ENCODE measurements at places on chromosomes 7 and 10.

- DNase-seq, result no peak
Measured at GRCh38 chr10:92470026-92470425, 103.9 kb downstream of the IDE start.

DNA sequence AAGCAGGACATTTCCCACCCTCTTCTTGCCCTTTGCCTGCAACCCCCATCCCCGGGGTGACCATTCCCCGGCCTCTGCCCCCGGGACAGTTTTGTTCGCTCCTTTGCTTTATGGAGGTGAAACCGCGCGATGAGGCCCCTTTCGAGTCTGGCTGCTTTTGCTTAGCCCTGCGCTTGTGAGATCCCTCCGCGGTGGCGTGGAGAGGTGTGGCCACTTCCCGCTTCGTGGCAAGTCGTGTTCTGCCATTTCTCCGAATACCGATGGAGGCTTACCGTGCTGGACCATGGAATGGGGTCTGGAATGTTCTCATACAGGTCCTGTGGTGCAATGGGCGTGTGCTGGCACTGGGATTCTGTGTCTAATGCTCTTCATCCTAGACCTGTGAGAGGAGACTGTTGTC lies 106.7 kb downstream of the LHPP start:
- DNase-seq, result no peak

GRCh38 chr7:141837683-141838082 lies 3.6 kb downstream of the PRSS37 start:
- DNase-seq, result no peak

DNA sequence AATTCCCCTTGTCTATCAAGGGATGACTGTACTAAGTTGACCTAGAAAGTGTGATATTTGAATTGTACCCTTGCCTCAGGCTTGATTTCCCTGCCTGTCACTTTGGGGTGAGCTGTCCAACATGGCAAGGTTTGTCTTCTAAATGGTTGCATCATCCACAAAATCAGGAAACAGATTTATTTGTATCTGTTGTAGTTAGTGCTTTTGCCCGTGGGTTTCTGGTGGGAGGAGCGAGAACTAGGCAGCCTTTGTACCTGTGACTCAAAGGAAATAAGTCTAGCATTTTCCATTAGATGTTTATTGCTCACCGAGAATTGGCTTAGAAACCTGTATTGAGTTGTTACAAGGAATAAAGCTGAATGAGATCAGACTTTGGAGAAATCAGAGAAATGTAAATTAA lies 650.8 kb downstream of the LRMDA start:
- DNase-seq, result no peak

- no peak for DNase-seq
Measured at GRCh38 chr7:142784096-142784495, 13.3 kb downstream of the PRSS2 start.

DNA sequence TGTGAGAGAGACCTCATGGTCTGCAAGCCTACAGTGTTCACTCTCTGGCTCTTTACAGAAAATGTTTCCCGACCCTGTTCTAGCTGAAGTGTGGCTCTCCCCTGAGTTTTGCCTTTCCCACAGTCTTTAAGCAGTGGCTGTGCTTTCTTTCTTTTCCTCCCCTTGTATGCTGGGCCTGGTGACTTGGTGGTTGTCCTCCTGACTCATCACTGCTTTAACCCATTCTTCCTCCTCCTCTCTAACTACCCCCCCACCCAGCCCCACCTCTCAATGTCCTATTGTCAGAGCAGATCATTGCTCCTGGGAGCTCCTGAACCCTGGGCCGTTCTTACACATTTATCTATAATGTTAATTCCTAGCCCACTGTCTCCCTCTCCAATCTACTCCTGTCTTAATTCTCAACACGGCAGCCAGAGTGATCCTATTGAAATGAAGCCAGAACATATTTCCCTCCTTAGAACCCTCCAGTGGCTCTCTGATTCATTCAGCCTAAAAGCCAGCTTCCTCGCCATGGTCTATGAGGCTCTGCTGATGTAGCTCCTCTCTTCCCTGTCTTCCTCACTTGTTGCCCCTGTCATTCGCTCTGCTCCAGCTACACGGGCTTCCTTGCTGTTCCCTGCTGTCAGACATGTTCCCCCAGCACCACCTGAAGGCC lies 55.0 kb downstream of the DENND11 start:
- DNase-seq, result no peak

DNA sequence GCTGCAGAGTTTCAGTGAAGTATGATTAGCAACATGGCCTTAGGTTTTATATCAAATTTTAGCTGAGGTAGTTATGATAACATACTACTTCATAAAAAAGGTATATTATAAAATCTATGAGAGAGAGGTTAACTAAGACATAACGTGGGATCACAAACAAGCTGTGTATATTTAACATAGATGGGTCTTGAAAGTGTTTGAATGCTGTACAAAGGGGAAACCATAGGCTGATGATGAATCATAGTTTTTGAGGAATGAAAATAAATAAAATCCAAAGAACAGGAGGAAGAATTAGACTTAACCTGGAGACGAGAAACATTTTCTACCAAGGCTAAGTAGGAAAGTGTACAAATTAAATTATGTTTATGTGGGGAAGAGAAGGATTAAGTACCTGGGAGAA lies 119.0 kb downstream of the GNAI1 start:
- no peak for DNase-seq

- DNase-seq, result no peak
Measured at GRCh38 chr10:70417568-70417967, 13.6 kb downstream of the EIF4EBP2 start.

DNA sequence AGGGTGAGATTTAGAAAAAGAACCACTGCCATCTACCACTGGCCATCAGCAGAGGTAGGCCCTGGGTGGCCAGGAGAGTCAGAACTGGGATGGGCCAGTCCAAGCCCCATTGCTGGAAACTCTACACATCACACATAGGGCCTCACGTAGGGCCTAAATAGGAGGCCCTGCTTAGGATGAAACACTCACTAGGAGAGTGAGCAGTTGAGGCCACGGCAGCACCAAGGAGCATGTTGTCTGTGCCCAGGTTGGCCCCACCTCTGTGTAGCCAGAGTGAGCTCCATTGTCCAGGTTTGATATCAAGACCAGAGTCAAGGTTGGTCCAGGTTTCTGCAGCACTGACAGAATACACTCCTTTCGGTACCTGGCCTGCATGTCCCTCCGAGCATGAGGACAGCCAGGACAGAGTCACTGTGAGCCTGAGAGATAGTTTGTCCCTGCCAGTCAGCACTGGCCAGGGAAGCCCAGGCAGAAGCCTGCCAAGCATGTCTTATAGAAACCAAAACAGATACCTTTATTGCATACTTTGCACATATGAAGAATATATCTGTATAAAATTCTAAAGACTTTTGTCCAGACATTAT lies 77.9 kb upstream of the CAMK2B start:
- DNase-seq, result no peak

- no peak for DNase-seq
Measured at GRCh38 chr7:123784263-123784662, 35.5 kb upstream of the WASL start.

GRCh38 chr10:110730345-110731050 lies 86.4 kb downstream of the RBM20 start:
- DNase-seq, result no peak

DNA sequence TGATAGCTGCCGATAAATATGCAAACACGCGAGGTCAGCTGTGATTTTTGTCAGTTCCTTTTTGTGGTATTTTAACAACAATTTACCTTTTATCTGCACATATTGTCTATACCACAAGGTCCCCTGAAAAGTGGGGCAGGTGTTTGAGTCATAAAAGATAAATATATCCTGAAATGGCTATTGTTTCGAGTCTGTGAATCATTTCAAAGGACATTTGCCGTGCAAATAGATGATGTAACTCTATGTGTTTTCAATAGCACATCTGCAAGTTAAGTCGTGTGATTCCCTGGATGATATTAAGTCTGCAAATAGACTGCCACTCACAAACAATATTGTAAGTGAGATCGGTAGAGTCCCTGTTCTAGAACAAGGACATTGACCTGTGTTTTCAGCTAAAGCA lies 193.0 kb upstream of the PITRM1 start:
- DNase-seq, result no peak

DNA sequence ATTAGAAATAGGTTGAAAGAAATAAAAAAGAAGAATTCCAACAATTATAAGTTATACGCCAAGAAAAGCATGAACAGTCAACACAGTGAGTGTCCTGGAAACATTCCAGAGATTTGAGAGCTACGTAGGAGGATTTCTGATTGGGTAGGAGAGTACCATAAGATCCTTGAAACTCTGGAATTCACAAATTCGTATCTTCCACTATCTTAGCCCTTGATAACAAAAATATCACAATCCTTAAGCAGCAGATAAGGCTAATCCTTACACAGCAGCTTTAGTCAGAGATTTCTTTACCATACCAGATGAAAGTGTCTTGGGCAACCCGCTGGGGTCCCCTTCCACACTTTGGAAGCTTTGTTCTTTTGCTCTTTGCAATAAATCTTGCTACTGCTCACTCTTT lies 8.2 kb downstream of the TPK1 start:
- no peak for DNase-seq

DNA sequence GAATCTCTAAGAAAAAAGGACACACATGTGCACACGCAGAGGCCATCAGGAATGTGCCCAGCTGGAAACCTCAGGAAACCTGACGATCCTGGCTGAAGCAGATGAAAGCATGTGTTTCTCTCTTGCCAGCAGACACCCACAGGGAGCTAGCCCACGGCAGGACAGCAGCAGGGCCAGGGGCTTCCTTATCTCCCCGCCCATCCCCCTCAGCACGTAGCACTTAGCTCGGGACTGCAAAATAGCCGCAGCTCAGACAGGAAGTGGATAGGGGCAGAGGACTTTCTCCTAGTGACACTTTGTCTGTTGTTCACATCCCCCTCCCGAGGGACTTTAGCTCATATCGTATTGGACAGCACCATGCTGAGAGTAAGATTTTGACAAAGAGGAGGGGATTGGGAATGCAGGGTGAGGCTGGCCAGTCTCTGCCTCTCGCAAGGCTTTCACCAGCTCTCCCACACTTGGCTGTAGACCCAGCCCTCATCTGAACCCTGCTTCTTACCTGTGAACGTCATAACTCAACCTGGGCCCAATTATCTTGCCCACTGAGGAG lies 63.8 kb downstream of the MKI67 start:
- DNase-seq, result no peak

- no peak for DNase-seq
Measured at GRCh38 chr7:129525225-129525862, 23.0 kb downstream of the SMKR1 start.

DNA sequence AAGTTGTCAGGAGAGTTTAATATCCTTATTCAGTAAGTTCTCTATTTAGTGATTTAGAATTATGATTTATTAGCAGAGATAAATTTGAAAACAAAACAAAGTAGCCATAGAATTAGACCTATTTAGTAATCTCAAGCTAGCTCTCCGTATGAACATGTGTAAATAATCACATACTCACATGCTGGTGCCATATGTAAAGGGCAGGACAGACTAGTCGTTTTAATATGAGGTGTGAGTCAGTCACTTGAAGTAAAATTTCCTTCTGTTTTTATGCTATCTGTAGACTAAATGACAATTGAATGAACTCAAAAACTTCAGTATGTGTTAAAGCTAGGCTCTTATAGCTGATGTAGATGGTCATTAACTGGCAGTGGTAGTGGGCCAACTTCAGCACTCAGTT lies 67.1 kb downstream of the WAC start:
- no peak for DNase-seq

- DNase-seq, result no peak
Measured at GRCh38 chr7:88396295-88396947, 89.7 kb upstream of the STEAP4 start.

GRCh38 chr7:15723841-15724240 lies 37.4 kb upstream of the MEOX2 start:
- no peak for DNase-seq

- no peak for DNase-seq
Measured at GRCh38 chr7:35831208-35831607, 30.4 kb downstream of the SEPTIN7 start.

GRCh38 chr10:12717981-12718707 lies 283.4 kb downstream of the CCDC3 start:
- no peak for DNase-seq

- DNase-seq, result peak; percentile 98
Measured at GRCh38 chr7:138459413-138460175, 465 bp upstream of the TRIM24 start.

DNA sequence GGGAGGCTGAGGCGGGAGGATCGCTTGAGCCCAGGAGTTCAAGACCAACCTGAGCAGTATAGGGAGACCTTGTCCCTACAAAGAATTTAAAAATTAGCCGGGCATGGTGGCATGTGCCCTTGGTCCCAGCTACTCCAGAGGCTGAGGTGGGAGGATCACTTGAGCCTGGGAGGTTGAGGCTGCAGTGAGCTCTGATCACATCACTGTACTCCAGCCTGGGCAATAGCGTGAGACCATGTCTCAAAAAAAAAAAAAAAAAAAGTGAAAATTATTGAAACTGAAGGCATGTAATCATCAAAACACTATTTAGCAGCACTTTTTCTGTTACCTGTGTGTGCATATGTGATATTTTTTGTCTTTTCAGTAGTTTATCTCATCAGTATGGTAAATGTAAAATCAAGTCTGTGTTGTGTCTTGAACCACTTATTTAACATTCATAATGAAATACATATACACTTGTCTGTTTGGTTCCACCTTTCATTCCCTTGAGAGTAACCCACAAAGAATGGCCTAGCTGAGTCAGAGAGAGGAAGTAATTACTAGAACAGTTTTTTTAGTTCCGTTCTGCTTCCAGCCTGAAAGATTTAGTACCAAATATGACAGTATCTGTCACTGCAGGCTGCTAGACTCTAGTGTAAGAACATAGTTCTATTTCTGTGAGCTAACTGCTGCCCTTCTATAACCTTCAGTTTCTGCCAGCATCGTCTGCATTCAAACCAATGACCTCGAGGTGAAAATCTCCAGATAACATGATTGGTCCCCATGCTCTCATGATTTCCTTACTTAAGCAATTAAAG lies 68.6 kb downstream of the MMRN2 start:
- DNase-seq, result no peak

DNA sequence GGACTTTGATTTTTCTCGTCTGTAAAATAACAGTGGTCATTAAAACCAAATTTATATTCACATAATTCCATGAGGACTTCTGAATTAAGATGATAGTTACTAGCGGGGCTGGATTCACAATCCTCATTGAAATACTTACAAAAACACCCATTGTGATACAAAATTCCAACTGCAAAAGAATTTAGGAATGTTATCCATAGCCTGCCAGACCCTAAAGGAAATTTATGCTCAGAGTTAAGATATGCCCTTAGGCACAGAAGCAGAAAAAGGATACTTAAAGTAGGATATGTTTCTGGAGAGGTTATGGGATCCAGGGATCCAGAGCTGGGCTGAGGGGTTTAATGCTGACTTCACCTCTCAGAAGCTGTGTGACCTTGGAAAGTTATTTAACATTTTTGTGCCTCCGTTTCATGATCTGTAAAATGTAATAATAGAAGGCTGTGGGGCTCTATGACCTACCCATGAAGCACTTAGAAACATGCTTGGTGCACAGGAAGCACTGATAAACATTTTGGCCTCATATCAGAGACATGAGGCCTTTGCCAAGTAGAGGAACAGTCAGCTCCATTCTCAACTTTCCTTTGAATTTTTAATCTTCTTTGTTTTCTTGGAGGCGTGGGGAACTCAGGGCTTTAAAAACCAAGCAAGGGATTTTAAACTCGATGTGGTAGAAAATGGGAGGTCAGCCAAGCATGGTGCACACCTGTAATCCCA lies 744.7 kb downstream of the KCNMA1 start:
- no peak for DNase-seq
